ENCODE measurements at places on chromosomes 4 and X.

DNA sequence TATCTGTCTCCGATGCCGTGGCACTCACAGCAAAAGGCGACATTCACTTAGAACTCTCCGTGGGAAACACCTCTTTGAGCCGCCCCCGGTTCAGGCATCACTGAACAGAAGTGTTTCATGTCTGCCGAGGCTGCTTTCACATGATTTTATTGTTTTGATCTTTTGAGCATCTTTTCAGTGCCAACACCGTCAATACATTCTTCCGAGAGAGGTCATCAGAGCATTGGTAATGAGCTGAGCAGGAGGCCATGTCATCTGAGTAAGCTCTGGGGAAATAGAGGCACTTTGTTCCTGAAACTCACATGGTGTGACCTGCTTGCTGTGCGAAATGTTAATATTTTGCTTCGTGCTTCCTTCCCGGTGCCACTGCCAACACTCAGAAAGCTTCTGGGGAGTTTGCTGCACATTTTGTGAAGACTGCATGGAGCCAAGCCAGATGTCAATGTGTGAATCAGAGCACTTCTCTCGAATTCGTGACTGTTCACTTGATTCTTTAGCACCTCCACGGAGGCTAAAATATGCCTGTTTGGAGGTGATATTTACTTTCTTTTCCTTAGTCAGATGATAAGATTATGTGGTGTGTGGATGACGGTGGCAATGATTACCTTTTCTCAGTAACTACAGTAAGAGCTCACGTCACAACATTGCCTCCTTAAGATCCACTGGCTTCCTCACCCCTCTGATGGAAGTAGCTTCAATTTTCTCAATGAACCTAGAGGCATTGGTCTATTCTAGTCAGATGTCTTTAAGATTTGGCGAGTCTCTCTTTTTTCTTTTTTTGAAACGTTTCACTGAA lies 222.3 kb upstream of the HS3ST1 start:
- DNase-seq = no peak

DNA sequence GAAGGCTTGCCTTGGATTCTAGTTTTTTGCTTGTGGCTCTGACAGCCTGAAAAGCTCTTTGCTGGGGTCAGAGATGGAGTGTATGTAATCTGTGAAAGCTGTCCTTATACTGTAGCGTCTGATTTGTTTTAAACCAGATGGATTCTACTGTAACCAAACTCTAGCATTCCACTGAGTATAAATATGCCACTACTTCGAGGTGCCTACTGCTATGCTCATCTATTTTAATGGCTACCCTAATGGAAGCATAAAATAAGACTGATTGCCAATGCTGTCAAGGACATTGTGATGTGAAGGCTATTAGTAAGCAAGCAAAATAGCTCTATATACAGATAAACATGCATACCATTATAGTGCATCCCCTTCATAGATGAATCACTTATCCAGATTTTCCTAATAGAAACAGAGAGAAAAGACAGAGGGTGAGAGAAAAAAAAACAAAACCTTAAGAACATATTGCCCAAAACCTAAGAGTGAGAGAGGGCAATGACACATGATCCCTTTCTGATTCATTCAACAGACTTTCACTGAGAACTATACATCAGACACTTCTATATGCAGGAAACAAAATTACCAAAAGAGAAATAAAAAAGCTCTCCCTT lies 1025.8 kb upstream of the LCORL start:
- no peak for DNase-seq

DNA sequence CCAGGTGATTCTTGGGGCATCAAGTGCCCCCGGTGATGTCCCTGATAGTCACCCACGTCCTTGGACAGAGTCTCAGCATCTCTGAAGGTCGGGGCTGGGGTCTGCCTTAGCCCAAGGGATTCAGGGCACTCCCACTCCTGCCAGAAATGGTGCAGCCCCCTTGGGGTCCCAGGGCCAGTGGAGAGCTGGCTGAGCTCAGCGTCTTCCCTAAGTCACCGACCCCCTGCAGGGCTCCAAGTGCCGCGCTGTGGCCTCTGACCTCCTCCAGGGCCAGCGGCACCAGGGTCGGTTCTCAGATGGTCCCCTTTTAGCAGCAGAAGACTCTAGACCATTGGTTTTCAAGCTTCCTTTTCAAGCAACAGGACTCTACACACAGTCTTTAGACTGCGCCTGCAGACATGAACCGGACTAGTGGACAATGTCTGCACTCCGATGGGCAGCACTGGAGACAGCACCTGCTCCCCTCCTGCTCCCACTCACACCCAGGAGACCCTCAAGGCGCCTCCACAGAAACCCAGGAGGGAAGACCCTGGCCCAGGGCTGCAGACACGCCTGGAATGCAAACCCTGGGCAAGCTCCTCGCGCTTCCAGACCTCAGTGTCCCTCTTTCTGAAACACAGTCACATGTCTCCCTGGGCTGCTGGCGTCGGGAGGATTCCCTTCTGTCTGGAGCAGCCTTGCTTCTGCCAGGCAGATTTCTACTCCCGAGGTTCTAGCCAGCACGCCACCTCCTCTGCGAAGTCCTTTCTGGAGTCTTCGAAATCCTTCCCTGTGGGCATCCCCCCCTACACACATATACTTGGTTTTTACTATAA lies 53.9 kb downstream of the ABLIM2 start:
- DNase-seq = no peak

DNA sequence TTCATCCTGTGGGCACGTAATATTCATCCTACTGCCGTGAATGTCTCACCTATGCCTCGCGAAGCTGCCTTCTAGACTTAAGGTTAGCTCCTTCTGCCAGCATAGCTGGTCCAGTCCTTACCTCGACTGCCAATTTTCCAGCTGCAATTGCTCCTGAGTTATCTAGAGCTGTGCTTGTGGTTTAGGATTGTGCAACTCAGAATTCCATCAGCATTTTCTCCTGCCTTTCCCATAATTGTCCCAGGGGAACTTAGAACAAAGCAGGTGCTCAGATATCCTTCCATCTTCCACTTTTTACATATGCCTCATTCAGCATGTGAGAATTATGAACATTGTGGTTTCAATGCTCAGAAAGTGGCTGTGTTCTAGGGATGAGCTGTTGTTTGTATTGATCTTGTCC lies 131.4 kb upstream of the ADGRL3 start:
- DNase-seq = no peak

- DNase-seq = no peak
Measured at GRCh38 chr4:95563638-95564337, 15.0 kb upstream of the UNC5C start.

- peak; percentile 6 for DNase-seq
Measured at GRCh38 chr4:80913381-80913780, 117.1 kb upstream of the BMP3 start.

DNA sequence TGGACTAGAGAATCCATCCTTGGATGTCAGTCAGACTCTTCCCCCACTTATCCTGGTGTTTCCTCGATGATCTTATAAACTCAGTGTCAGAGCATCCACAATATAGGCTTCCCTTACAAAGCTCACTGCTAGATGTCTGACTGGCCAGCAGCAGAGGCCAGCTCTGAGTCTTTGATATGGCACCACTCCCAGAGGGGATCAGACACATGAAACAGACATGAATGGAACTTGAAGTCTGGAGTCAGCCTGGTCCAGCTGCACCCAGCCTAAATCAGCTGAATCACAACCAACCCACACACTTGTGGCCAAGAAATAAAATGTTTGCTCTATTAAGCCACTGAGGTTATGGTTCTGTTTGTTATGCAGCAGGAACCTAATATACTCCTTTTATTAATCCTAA lies 129.6 kb upstream of the MED14 start:
- no peak for DNase-seq

DNA sequence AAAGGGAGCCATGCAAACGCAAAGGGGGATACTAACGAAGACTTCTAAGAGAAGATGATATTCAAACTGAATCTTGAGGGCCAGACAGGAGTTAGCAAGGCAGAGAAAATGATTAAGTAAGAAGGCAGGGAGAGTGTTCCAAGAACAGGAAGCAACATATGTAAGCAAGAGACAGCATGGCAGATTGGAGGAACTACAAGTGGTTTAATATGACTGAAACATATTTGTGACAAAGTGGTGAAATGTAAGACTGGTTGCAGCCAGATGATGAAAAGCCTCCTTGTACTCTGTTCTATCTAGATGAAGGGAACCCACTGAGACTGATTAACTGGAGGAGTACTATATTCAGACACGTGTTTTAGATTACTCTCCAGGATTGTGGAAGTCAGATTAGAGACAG lies 116.6 kb upstream of the DIAPH2 start:
- DNase-seq = no peak

All from NAMALWA (cell line).